ENCODE measurements at places on chromosomes 16 and 17. TPM values are rescaled to one million over a fixed set of nuclear protein-coding genes. Genes with fewer than 3 reads are reported as not detected.

DNA sequence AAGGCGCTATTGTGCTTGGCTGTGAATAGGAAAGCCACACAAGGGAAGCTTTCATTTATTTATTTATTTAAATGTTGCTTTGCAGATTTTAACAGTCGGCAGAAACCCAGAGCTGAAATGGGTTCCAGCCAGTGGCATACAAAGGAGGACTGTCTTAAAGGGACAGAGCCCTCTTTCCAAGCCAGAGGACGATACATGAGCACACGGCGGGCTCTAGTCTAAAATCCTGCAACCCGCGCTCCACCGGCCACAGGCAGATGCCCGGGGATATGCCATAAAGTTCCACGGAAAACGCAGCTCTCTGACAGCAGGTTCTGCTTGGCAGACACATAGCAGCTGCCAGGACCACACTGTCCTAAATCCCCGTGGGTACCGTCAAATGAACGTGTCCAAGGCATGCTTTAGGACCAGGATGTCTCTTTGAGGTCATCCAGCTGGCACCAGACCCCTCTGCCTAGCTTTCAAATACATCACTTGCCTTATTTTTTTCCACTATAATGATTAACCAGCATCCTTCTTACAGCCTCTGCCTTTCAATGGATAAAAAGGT is 64.6 kb downstream of the CYTH1 start:
- H3K27ac ChIP-seq = peak overlapping the region; percentile 35
- H3K36me3 ChIP-seq = no peaks in the 10 kb centered on the region
- H3K27me3 ChIP-seq = no peaks in the 10 kb centered on the region
- H3K4me3 ChIP-seq = no peak overlapping the region
- DNase-seq = no peak

- H3K4me1 ChIP-seq = peaks cover 28% of the 10 kb centered on the region
- no peak overlapping the region for H3K4me3 ChIP-seq
- H3K36me3 ChIP-seq = no peaks in the 10 kb centered on the region
- peak; percentile 97 for DNase-seq
- H3K27me3 ChIP-seq = no peaks in the 10 kb centered on the region
Measured at GRCh38 chr16:85361441-85362118, 249.3 kb upstream of the CIBAR2 start.

Gene ADORA2B
- not detected for total RNA-seq

GRCh38 chr17:55230716-55231115 is 34.0 kb upstream of the HLF start:
- no peaks in the 10 kb centered on the region for H3K36me3 ChIP-seq
- H3K27ac ChIP-seq = no peak overlapping the region

DNA sequence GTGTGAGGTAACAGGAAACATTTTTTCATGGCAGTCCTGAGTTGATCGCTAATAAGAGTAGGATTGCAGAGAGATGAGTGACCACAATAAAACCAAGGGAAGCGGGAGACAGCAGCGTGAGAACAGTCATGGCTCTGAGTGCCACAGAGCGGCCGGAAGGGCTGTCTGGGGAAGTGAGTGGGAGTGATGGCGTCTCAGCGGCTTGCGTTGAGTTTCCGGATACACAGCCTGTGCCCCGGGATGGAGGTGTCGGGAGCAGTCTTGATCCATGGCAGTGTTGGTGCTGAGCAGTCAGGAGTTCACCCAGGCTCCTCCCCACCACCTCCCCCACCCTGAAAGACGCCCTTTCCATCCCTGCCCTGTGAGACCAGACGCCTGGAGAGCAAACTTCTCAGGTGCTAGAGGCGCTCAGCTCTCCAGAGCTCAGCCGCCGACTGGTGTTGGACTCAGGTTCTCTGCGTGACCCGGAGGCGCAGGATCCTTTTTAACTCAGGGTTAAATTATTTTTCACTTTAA is 59.8 kb downstream of the BANP start:
- no peak for DNase-seq
- peaks cover 6% of the 10 kb centered on the region for H3K4me1 ChIP-seq
- no peak overlapping the region for H3K27ac ChIP-seq
- no peaks in the 10 kb centered on the region for H3K27me3 ChIP-seq
- no peak overlapping the region for H3K4me3 ChIP-seq
- no peaks in the 10 kb centered on the region for H3K36me3 ChIP-seq

DNA sequence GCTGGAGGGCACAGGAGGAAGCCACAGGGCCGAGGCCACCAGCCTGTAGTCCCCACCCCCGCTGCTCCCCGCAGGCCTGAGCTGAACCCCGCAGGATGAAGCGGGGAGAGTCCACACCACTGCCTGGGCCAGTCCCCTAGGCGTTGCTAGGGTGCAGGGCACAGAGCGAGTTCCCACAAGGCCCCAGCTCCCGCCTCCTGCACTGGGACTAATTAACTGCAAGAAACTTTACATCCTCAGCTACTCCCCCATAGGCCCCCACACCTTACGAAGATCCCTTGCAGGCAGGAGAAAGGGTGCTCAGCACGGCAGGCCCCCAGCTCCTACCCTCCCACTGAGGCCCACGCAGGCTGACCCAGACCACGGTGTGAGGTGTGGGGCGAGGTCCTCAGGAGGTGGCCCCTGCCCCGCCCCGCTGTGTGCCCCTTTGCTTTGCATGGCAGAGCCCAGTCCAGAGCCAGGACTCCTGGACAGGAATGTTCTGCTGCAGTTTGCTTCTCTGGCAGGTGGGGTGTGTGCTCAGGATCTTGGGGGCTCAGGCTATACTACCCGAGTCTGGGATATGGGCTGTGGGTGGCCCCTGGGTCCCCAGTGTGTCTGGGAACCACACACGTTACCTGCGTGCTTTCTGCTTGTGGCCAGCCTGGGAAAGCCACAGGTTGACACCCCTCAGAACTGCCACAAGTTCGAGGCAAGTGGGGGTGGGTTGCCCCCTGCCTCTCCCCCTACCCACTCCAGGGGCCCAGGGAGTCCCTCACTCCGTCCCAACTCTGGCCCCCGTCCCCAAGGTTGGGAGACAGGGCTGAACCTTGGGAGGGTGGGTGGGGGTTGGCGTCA is 1.2 kb downstream of the GNG13 start:
- H3K27me3 ChIP-seq = peaks cover 8% of the 10 kb centered on the region
- no peaks in the 10 kb centered on the region for H3K4me1 ChIP-seq
- no peak for DNase-seq
- no peak overlapping the region for H3K4me3 ChIP-seq
- no peak overlapping the region for H3K27ac ChIP-seq

Gene SLC5A2
- not detected for total RNA-seq

Gene LRRC46
- total RNA-seq = not detected

Gene PER1
- 141 TPM for total RNA-seq

GRCh38 chr17:65886315-65887245 is 305.4 kb downstream of the CEP112 start:
- no peaks in the 10 kb centered on the region for H3K36me3 ChIP-seq
- H3K4me1 ChIP-seq = no peaks in the 10 kb centered on the region
- DNase-seq = no peak
- H3K4me3 ChIP-seq = no peak overlapping the region

Gene PRDM7
- not detected for total RNA-seq

DNA sequence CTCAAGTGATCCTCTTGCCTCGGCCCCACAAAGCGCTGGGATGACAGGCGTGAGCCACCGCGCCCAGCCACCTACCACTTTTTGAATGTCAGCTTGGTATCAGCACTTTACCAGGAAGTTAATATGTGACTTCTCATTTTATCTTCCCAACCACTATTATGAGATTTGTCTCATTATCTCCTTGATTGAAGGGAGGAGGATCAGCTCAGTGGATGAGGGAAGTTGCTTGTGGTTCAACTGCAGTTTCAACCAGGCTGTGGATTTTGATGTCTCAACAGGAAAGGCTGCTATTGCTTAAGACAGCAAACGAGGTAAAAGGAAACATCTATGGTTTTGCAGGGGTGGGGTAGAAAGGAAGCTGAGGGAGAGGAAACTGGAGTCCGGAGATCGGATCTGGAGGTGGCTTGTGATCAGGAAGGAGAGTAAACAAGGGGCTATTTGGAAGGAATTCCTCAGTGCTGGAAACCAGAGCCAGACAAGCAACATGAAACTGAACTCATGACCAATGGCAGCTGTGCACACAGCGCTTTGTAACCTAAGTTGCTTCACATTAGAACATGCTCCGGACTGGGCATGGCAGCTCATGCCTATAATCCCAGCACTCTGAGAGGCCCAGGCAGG is 180.5 kb downstream of the VPS53 start:
- H3K36me3 ChIP-seq = peaks cover 8% of the 10 kb centered on the region
- no peak overlapping the region for H3K4me3 ChIP-seq
- DNase-seq = no peak
- H3K27ac ChIP-seq = no peak overlapping the region
- no peaks in the 10 kb centered on the region for H3K27me3 ChIP-seq

DNA sequence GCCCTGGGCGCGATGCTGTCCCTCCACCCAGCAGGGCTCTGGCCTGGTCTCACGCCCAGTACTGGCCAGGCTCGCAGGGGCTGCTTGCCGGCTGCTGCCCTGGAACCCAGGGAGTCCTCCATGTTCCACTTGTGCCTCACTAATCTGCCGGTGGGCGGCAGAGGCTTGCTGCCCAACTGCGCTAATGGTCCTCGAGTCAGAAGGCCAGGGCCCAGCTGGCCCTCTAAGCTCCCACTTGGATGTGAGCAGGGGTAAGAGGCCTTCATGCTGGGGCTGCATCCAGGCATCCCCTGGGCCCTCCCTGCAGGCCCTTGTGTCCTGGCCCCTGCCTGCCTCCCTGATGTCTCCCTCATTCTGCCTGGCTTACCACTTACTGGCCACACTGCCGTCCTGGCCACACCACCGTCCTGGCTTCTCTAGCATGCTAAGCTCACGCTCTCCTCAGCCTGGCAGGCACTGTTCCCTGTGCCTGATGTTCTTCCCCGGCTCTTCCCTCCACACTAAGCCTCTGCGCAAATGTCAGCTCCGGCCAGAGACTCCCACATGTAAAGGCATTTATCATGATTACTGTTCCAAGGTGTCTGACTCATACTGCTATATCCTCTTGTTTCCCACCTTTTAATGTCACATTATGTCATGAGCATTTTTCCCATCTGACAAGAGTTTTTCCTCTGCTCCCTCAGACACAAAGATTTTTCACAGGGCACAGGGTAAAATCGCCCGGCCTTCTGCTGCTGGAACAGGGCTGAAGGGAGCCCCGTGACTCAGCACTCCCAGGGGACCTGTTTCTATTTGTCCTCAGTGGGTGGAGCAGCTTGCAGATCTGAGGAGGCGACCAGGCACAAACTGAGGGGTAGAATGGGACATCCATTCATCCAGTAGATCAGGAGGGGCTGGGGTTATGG is 15.9 kb downstream of the B9D1 start:
- no peaks in the 10 kb centered on the region for H3K36me3 ChIP-seq
- no peak for DNase-seq
- peaks cover 22% of the 10 kb centered on the region for H3K4me1 ChIP-seq
- no peak overlapping the region for H3K4me3 ChIP-seq

Gene PLLP
- total RNA-seq = 13.6 TPM

Gene ADAP2
- total RNA-seq = 11.0 TPM

- H3K4me1 ChIP-seq = no peaks in the 10 kb centered on the region
- no peaks in the 10 kb centered on the region for H3K36me3 ChIP-seq
- no peak overlapping the region for H3K27ac ChIP-seq
- H3K4me3 ChIP-seq = no peak overlapping the region
- no peak for DNase-seq
Measured at GRCh38 chr17:73386561-73386960, 74.8 kb upstream of the CDC42EP4 start.

- H3K27ac ChIP-seq = peak overlapping the region; percentile 7
- H3K36me3 ChIP-seq = no peaks in the 10 kb centered on the region
- H3K4me3 ChIP-seq = no peak overlapping the region
- H3K4me1 ChIP-seq = peaks cover 23% of the 10 kb centered on the region
- peak; percentile 70 for DNase-seq
- H3K27me3 ChIP-seq = no peaks in the 10 kb centered on the region
Measured at GRCh38 chr17:19948116-19948943, 29.3 kb downstream of the AKAP10 start.

- H3K36me3 ChIP-seq = no peaks in the 10 kb centered on the region
- DNase-seq = no peak
- H3K4me1 ChIP-seq = peaks cover 30% of the 10 kb centered on the region
- H3K27ac ChIP-seq = no peak overlapping the region
- no peaks in the 10 kb centered on the region for H3K27me3 ChIP-seq
- no peak overlapping the region for H3K4me3 ChIP-seq
Measured at GRCh38 chr17:17411692-17412091, 65.1 kb upstream of the MED9 start.

Gene ABCC6
- 4.8 TPM for total RNA-seq

DNA sequence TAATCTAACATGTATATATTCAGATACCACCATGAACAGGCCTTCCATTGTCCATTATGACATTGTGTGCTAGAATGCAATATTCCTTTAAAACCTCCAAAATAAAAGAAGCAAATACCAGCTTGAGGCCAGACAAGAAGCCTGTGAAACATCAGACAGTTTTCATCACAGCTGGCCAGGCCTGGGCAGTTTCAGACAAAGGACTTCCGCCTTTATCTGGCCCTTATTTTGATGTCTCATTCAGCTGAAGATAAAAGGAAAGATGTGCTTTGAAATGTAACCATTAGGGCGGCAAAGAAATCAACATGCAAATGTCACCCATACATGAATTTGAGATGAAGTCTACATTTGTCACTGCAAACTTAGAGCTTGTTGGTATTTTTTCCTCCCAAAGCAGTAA is 737.5 kb downstream of the KCNJ2 start:
- no peaks in the 10 kb centered on the region for H3K36me3 ChIP-seq
- no peak for DNase-seq
- no peaks in the 10 kb centered on the region for H3K27me3 ChIP-seq
- no peak overlapping the region for H3K27ac ChIP-seq
- H3K4me1 ChIP-seq = no peaks in the 10 kb centered on the region
- H3K4me3 ChIP-seq = no peak overlapping the region
